Activated CD4-positive, CD25-positive, alpha-beta regulatory T cell treated with anti-CD3 and anti-CD28 coated beads, Interleukin-2, amount 50 U/mL, for 16 hours (primary cell): ENCODE measurements at places on chromosomes 4 and X.

DNA sequence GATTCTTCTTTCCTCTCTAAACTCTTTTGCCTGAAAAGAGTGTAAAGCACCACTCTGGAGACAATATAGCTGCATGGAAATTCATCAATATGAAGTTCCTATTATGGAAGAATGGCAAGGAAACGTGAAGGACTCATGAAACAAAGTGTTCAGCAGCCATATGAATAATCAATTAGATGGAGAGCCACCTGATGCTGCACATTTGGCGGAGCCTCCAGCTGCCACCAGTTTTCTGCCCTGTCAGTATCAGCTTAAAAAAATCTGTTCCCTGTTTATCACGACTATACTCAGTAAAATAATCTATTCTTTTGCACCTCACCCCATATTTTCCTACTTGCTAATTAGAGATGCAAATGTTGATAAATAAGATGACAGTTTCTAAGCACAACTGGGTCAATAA, 276.0 kb downstream of the UNC5C start:
- DNase-seq, result no peak

GRCh38 chr4:148539387-148539786, 97.2 kb upstream of the NR3C2 start:
- no peak for DNase-seq

- DNase-seq, result no peak
These were observed 7.4 kb downstream of the CTBP1 start for GRCh38 chr4:1241466-1241935.

GRCh38 chrX:19720661-19721060, 166.7 kb downstream of the SH3KBP1 start:
- DNase-seq, result no peak

- DNase-seq, result no peak
These were observed 58.5 kb downstream of the ACOX3 start for GRCh38 chr4:8381814-8382581.

DNA sequence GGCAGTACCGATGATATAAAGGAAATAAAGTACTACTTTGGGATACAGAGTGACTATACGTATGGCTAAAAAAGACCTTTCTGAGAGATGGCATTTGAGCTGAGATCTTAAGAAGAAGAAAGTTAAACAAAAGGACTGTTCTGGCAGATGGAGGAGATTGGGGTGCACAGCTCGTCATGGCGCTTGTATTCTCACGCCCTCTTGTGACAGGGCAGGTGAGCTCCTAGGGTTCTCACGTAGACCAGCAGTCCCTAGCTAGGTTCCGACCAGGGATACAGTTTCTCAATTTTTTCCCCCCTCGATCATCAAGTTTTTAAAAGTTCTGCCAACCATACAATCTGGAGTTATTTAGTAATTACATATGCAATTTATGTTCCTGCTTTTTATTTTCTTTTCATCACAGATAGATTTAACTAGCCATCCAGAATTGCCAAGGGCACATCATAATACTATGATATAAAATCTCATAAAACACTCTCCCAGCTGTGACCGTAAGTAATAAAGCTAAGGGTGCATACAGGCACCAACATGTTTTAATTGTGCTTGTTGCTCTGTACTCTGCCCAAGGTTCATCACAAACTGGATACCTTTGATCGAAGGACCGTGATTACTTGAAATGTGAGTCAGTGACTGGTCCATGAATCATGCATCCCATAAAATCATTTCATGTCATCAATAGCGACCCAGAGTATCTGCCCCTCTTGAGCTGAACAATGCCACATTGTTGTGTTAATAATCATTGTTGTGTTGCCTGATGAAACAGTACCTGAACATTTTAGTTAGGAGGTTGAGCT, 69.4 kb upstream of the ZNF518B start:
- DNase-seq, result no peak

DNA sequence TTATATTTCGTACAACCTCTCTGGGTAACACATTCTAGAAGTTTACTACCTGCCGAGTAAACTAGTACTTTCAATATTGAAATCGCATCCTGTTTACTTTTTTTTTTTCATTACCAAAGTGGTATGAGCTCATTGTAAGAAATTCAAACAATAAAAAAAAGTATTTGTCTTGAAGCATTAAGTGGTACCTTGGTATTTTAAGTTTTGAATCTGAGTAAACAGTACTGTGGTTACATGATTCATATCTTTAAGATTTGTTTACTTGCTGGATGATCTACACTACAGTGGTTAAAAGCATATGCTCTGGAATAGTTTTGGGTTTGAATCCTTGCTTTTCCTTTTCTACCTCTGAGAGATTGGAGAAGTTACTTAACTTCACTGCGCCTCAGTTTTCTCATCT, 3.8 kb upstream of the MMGT1 start:
- DNase-seq, result no peak

- no peak for DNase-seq
These were observed 8.6 kb downstream of the NOP14 start for GRCh38 chr4:2954358-2955185.

GRCh38 chrX:109720947-109721346, 12.1 kb downstream of the ACSL4 start:
- no peak for DNase-seq

- no peak for DNase-seq
These were observed 825 bp downstream of the DYNLT3 start for GRCh38 chrX:37846558-37846933.

DNA sequence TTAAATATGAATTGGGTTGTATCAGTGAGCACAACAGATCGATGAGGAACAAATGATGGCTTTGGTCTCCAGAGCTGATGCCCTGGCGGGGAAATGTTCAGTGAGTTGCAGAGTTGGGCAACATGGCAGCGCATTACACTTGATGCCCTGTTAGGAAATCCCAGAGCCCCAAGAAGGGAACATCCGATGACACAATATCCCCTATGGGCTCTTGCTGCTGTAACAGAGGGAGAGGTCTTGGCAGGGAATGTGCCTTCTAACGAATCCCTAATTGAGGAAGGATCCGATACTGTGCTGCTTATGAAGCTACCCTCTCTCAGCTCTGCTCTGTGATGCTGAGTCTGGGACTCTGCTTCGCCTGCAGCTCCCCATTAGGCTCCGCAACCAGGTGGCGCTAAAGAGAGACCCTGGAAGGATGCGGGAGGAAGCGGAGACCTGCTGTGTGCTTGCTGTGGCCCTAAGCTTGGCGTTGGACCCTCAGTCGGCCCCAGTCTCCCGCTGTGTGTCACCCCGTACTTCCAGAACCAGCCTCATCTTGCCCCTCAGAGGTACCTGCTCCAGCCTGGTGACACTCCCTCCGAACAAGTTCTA, 38.9 kb downstream of the PDHA1 start:
- DNase-seq, result peak; percentile 8

- no peak for DNase-seq
These were observed 492.9 kb downstream of the SPRY1 start for GRCh38 chr4:123889507-123889906.

GRCh38 chrX:153772316-153773217, 8.3 kb upstream of the SRPK3 start:
- DNase-seq, result no peak

DNA sequence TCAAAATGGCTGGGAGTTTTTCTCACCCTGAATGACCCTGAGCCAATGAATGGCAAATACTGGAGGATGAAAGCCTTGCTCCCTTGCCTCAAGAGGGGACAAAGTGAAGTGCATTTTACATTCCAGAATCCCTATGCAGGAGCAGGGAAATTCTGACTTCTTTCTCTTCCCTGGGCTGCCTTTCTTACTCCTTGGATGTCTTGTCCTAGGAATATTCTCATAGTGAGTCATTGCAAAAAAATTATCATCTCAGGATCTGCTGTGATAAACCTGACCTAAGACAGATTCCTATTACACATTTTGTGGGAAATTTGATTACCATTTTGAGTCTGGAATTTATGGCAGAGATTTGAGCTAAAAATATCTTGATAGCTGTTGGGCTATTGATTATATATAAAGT, 199.9 kb downstream of the TMA16 start:
- no peak for DNase-seq

- no peak for DNase-seq
These were observed 28.4 kb upstream of the SLC10A7 start for GRCh38 chr4:146550161-146550560.

DNA sequence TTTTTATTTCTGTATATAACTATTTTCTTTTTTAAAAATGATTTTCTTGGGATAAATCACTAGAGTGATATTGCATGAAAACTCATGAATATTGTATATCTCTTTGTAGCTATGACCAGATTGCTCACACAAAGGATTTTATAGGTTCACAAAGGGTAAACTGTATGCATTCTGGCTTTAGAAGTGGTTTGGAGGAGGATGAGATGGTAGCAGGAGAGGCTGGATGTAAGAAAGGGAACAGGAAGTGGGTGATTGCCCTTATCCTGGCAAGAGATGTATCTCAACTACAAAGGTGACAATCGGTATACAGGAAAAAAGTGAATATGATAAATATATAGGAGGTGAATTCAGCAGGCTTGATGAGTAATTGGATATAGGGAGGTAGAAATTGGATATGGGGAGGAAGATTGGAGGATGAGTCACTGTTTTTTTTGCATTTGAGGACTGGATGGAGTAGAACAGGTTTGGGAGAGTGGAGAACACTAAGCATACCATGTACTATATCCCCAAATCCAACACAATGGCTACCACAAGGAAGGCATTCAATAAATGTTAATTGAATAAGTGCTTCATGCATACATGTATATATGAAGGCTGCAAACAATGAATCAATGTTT, 9.9 kb downstream of the FGG start:
- DNase-seq, result no peak

GRCh38 chr4:114076899-114077570, 97.6 kb upstream of the ARSJ start:
- no peak for DNase-seq

- DNase-seq, result no peak
These were observed 94.9 kb upstream of the NDP start for GRCh38 chrX:44068043-44068442.

DNA sequence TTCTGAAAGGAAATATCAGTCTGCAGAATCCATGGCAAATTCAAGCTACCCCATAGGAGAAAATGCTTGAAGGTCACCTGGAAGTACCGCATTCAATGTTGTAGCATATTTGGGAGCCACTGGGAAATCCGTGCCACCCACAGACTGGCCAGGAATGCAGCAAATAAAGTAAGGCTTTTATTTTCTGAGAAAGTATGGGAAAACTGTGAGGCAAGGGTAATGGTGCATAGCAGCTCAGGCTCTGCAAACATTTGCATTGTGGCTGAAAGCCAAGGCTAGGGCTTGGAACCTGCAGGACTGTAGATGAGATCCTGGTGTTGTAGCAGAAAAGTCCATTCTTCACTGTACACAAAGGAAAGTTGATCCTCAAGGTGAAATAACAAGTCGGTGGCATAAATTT, 450.9 kb upstream of the NR3C2 start:
- no peak for DNase-seq

DNA sequence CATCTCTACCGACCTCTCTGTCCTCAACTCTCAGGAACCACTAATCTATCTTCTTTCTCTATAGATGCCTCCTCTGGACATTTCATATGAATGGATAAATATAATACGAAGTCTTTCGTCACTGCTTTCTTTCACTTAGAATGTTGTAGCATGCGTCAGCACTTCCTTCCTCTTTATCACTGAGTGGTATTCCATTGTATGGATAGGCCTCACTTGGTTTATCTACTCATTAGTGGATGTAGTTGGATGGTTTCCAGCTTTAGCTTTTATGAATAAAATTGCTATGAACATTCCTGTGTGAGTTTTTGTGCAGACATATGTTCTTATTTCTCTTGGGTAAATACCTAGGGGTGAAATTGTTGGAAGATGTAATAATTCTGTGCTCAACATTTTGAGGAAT, 528.2 kb upstream of the FAT1 start:
- DNase-seq, result no peak

DNA sequence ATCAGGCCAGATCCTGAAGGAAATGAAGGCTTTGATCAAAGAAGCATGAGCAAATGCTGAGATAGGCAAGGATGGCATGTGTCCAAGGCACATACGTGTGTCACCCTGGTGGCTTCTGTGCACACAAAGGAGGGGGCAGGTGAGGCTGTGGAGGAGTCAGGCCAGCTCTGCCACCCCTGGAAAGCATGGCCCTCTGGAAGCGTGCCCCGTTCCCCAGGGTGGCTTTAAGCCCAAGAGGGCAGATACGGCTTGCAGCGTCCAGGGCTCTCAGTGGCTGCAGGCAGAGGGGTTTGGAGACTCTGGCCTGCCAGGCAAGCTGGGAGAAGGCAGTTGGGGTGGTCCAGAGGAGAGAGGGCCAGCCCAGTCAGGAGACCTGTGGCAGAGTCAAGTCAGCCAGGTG, 25.6 kb downstream of the PNMA6E start:
- no peak for DNase-seq
